ENCODE measurements at places on chromosomes 1 and 21. TPM values are rescaled to one million over a fixed set of nuclear protein-coding genes. Genes with fewer than 3 reads are reported as not detected.

DNA sequence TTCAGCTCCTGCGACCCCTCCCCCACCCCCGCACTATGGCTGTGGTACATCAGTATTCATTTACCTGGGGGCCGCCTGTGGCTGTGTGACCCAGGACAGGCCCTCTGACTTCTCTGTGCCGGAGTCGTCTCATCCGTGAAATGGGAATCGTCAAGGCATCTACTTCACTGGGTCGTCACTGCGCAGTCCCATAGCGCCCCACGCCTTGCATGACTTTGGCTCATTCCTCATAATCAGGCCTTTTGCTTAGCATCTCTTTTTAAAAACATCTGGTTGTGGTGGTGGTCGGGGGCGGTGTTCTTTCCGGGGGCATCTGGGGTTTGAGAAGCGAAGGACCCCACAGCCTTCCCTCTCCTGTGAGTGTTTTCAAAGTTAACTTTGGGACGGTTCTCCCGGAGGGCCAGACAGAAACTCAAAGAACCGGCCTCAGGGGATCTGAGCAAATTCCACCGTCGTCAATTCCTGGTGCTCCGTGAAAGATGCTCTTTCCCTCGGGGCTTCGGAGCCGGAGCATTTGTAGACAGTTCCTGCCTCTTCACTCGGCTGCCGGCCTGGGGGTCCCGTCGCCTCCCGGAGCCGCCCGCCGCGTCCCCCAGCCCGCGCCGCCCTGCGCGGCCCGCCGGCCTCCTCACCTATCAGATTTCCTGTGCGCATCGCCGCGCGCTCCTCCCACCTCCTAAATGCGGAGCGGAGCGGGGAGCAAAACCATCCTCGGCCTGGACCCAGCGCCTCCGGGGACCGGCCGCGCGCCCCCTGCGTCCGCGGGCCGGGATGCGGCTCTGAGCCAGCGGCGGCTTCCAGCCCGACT lies at the start of gene B3GALT5:
Gene B3GALT5, plus strand, starts transcription at position 708 of the 808 bp plus-strand sequence. CDS start 47,620 bp downstream, outside the sequence.
- H3K4me1 ChIP-seq: no peaks in the 10 kb centered on the region
- no peaks in the 10 kb centered on the region for H3K27me3 ChIP-seq
- H3K4me3 ChIP-seq: peak within 1 kb of the TSS; percentile 27
- peak; percentile 65 for DNase-seq

The IL12RB2 gene
- total RNA-seq: 4.3 TPM

DNA sequence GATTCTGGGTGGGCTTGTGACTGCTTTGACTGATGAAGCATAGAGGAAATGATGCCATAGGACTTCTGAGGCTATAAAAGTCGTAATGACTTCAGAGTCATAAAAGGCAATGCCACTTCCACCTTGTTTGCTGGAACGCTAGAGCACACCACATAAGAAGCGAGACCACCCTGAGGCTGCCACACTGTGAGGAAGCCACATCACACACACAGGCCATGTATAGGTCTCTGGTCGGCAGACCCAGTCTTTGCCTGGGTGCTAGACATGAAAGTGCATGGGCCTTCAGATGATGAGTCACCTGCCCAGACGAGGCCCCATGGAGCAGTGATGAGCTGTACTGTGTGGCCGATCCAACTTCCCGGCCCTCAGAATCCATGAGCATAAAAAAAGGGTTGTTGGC lies 14.2 kb upstream of the KANK4 start:
- no peak overlapping the region for H3K4me3 ChIP-seq
- H3K27ac ChIP-seq: no peak overlapping the region
- no peaks in the 10 kb centered on the region for H3K36me3 ChIP-seq
- no peaks in the 10 kb centered on the region for H3K4me1 ChIP-seq

- H3K4me1 ChIP-seq: no peaks in the 10 kb centered on the region
- DNase-seq: no peak
- no peaks in the 10 kb centered on the region for H3K27me3 ChIP-seq
- no peak overlapping the region for H3K27ac ChIP-seq
- H3K4me3 ChIP-seq: no peak overlapping the region
These were observed 9.9 kb upstream of the CFHR4 start for GRCh38 chr1:196877964-196878363.

The CFHR2 gene
- not detected for total RNA-seq

Data from thyroid gland (tissue), 4 donors.